ENCODE measurements at places on chromosomes 11 and 22.

DNA sequence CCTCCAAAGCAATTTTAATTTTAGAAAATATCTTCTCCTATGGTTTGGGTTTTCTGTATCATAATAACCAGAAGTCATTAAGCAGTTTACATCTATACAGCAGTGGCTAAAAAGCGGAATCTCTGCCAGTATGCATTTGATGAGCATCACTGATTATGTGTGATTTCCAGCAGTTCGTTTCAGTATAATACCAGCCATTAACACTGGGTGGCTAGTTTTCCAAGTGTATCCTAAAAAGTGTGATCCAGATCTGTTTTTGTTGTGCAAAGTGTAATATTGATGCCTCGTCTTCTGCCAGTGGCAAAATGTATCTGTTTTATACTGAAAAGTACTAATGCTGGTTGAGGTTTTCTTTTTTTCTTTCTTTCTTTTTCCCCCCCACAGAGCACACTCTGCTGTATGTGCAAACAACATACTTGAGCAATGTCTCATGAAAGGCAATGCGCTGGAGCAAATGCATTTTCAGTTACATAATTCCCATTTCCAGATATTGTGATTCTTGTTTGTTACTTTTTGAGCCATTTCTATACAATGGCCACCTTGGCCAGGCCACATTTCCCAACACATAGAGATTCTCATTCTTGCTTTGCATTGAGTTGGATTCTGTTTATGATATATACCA is 64.2 kb downstream of the SLC36A4 start:
- DNase-seq: no peak

GRCh38 chr11:29119116-29119515 is 897.7 kb downstream of the KCNA4 start:
- no peak for DNase-seq

DNA sequence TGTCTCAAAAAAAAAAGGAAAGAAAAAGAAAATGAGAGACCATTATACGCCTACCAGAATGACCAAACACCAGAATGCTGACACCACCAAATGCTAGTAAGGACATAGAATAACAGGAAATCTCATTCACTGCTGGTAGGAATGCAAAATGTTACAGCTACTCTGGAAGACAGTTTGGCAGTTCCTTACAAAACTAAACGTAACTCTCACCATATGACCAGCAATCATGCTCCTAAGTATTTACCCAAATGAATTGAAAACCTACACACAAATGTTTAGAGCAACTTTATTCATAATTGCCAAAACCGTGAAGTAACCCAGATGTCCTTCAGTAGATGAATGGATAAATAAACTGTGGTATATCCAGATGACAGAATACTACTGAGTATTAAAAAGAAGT is 7.2 kb downstream of the CHKA start:
- DNase-seq: no peak

- DNase-seq: no peak
Observed at GRCh38 chr11:63480039-63480438, 10.9 kb downstream of the PLAAT5 start.

- no peak for DNase-seq
Observed at GRCh38 chr11:9170450-9170849, 79.1 kb upstream of the SCUBE2 start.

GRCh38 chr11:119531056-119531455 is 108.1 kb upstream of the THY1 start:
- no peak for DNase-seq

DNA sequence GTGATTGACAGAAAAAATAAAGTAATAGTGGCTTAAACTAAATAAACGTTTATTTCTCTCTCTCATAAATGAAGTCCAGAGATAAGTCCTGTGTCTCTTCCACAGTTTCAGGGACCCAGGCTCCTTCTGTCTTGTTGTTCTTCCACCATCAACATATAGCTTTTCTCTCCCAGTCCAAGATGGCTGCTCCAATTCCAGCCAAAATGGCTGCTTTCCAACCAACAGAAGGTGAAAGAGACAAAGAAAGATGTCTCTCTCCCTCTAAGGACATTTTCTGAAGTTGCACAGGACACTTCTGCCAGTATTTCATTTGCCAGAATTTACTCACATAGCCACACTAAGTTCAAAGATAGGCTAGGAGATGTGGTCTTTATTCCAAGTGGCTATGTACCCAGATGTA is 9.4 kb upstream of the PLEKHB1 start:
- DNase-seq: no peak

DNA sequence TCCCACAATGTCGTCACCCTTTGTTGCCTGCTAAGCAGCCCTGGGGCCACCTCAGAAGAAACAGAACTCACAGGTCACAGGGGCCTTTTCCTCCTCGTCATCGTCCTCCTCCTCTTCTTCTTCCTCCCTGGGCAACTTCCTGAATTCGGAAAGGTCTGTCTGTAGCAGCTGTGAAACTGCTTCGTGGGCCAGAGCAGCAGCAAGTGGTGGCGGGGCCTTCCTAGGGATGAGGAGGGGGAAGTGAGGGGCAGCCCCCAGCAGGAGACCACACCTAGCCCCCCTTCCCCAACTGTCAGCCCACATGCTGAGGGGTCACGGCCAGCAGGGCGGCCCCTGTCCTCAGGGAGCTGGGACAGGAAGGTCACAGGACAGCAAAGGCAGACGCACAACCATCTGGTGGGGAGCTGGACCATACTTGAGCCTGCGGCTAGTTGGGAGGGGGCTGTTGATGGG is 13.2 kb downstream of the PPM1F start:
- no peak for DNase-seq

- DNase-seq: no peak
Observed at GRCh38 chr11:23311986-23312940, 452.0 kb upstream of the CCDC179 start.

DNA sequence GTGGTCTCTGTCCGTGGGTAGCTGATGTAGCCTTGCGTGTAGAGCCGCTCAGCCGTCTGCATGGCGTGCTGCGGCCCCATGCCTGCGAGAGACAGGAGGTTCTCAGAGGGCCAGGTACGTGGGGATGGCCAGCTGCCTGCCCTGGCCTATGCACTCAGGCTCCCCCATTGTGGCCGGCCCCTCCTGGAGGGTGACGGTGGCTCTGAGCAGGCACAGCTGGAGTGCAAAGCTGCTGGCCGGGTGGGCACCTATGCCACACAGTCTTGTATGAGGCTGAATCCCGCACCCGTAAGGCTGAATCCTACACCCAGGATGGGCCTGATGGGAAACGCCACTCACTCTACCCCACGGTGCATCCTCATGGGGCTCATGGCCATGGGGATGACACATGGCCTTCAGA is 11.6 kb upstream of the PPM1F start:
- no peak for DNase-seq

DNA sequence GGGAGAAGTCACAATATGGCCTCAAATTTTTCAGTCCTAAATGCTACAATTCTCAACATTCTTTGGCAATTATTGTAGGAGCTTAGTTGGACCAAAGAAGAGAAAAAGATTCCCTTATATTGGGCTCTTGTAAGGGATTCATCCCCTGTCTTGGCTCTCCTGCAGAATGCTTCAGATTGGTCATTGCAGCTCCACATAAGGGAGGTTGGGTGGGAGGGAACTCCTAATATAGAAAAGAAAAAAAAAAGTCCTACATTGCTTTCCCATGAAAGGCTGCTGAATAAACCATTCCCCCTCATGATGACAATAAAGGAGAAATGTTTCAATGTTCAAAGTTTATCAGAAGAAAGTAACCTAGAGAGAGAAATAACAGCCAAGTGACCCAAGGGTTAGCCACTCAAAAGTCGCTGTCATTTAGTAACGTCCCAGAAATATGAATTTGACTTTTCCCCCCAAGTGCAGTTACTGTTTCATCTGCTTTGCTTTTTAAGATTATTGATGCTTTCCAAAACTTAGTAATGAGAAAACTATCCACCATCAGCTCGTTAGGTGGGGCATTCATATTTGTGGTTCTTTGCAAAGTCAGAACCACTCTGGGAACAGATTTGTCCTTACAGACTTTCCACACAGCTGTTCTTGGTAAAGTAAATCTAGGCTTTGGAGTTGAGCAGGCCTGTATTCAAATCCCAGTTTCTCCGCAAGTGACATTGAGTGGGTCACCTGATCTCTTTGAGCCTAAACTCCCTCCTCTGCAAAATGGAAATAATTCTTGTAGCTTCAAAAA is 5.0 kb upstream of the SLC1A2 start:
- no peak for DNase-seq

GRCh38 chr22:33409079-33409478 is 350.9 kb upstream of the SYN3 start:
- DNase-seq: no peak

GRCh38 chr22:50074056-50074455 is 11.2 kb downstream of the MLC1 start:
- no peak for DNase-seq

GRCh38 chr11:62391642-62392425 is 27.0 kb upstream of the SCGB1A1 start:
- DNase-seq: no peak

DNA sequence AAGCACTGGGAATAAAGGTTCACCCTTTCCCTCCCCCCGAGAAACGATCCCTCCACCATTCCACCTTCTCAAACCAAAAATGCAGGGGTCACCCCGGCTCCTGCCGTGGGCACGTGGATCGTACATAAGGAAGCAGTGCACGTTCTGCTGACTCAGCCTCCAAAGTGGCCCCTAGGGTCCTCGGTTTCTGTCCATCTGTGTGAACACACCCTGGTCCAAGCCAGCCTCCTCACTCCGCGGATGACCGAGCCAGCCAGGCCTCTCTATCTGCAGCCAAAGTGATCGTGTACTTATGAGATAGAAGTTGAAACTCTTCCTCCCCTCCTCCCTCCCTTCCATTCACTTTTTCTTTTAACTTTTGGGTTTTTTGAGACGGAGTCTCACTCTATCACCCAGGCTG is 16.2 kb downstream of the C11orf24 start:
- DNase-seq: no peak

- no peak for DNase-seq
Observed at GRCh38 chr11:106670069-106670468, 348.2 kb downstream of the GUCY1A2 start.

GRCh38 chr11:103170865-103171264 is 61.6 kb downstream of the DYNC2H1 start:
- no peak for DNase-seq

DNA sequence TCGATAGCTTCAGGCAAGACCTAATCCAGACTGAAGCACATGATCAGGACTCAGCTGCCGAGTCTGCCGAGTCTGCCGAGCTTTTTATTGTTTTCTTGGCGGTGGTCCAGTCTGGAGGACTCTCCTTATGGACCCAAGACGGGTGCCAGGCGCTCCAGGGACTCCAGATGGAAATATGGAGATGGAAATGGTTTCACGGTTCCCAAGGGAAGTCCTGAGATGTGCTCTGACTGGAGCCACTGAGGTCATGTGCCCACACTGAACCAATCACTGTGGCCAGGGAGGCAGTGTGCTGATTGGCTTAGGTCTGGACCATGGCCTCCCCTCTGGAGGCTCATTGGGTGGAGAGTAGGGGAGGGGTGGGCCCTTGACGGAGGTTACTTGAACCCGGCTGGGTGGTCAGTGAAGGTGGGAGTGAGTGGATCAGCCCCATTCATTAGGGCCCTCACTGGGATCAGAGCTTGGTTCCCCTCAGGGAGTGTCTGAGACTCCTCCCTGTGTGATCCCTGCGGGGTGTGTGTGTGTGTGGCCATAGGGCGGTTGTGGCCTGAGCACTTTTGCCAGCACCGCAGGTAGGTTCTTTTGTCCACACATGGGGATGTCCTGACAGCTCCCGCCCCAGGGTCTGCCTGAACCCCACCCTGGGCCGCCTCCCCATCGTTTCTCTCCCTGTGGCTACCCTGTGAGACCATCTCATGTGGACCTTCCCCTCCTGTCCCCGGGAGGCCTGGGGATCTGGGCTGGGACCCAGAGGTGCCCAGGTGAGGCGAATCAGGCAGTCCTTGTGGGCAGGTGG is 14.0 kb downstream of the RPS6KA4 start:
- no peak for DNase-seq

- DNase-seq: no peak
Observed at GRCh38 chr11:16841984-16842383, 103.5 kb downstream of the C11orf58 start.

DNA sequence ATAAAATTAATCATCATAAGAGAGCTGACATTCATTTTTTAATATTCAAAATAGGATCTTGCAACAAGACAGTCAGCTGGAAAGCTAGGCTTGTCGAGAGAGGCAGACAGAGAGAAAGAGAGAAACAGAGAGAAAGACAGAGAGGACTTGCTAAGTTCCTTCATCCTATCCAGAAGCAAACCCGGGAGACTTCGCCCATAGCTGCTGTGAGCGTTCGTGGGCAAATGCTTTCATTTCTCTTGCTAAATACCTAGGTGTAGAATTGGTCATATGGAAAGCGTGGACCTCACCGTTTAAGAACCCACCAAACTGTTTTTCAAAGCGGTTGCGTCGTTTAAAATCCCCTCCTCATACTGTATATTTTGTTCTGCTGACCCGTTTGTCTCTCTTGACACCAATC is 25.3 kb upstream of the KRTAP5-6 start:
- no peak for DNase-seq

DNA sequence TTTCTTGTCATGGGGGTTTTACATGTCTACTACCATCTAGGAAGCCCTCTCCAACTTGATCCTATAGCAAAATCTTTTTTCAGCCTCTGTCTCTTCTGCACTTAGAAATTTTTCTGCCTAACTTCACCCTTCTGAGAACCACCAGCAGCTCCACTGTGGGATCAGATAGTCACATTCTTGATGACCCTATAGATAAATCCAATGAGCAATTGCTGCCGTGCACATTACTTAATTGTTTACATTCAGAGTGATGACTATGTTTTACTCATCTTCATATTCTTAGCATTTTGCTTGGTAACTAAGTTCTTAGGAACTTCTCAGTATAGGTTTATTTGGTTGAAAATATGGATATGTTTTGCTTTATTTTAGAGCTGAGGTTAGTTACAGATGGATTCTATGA is 12.4 kb upstream of the ETS1 start:
- DNase-seq: no peak

DNA sequence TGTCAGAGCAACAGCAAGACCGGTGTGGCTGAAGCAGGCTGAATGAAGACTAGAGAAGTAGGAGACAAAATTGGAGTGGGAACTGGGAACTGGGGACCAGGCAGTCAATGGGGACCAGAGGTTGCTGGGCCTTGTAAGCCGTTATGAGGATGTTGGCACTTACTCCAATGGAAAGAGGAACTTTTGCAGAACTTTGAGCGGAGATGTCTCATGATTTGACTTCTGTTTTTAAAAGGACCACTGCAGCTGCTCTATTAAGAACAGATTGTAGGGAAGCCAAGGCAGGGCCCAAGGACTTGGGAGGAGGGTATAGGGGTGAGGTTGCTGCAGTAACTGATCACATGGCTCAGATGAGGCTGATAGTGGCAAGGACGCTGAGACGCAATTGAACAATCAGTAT is 34.2 kb downstream of the IL18 start:
- DNase-seq: no peak

GRCh38 chr11:64036087-64037026 is 626 bp downstream of the FLRT1 start:
- no peak for DNase-seq

DNA sequence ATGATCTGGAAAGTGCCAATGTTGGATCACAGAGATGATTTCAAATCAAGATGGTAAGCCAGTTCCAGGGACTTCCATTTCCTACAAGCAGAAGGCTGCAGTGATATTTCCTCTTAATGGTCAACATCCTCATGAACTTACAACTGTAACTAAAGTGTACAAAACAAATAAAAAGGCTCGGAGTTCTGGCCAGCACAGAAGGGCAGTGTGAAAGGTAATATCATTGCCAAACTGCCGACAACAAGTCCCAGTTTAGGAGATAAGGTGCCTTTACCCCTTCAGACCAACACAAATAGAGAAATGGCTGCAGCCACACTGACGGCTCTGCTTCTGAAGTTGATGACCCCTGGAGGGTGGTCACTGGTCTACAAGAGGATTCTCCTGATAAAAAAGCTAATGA is 91.1 kb downstream of the ETS1 start:
- no peak for DNase-seq

Measured in memory B cell (primary cell).